Esophagus mucosa (tissue), 1 donor: ENCODE measurements at places on chromosomes 3 and 15.

DNA sequence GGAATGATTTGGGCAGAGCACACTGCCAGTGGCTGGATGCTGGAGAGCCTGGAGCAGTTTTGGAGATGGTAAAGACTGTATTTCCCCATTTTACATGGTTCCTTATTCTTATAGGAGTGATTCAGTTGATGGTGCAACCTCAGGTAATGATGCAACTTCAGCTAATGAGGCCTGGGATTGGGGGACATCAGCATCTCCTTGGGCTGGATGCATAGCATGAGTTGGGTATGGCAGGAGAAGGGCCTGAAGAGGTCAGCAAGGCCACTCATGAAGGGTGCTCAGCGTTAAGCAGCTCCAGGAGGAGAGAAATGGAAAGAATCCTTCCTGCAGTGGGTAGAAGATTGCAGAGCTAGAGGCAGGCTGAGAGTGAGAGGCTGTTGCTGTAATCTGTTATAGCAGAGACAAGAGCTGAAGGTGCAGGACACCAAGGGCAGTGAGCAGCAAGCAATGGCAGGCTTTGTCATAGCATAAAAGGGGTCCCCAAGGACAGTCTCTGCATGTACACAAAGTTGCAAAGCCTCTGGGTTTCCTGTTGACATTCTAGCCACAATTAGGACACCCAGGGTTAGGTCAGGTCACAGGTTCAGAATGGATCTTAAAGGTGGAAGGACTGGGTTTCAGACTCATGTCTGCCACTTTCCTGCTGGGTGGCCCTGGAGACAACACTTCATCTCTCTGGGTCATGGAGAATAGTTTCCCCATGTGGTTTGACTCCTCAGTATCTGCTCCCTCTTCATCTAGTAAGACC, 29.5 kb upstream of the SNRK start:
- ATAC-seq = no peak

DNA sequence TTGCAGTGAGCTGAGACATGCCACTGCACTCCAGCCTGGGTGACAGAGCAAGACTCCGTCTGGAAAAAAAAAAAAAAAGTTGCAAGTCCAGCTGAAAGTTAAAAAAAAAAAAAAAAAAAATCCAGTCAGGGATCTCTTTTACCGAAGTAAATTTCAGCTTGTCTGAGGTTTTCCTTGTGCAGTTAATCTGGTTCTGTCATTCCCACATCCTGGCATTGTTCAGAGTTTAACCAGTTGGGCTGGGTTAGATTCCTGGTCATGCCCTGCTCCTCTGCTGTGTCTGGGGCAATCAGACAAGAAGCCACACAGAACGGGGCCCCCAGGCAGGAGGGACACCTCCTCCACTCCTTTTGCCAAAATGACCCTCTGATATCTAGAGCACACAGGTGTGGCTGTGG, 84.1 kb upstream of the KLHL25 start:
- peak; percentile 60 for ATAC-seq

DNA sequence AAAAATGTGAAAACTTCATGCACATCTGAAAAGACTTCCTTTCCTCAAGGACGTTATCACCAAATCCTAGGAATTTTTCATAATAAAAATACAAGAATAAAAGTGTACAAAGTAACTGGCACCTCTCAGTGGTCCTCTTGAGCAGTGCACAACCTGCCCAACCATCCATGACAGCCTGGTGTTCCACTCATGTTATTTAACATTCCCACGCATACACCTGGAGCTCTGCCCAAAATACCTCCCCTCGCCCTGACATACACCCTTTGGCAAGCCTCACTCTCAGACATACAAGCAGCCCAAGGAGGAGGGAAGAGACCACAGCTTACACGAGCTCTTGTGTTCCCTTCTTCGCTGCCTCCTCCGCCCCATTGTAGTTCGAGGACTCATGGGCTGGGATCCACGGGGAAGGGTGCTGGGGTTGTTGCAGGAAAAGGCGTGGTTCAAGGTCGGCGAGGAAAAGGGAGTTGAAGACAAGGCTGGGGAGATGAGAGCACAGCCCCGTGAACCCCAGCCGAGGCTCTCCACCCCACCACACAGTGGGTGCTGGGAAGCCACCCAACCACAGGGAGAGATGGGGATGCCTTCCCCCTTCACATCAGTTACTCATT, 23.3 kb downstream of the GRIP2 start:
- ATAC-seq = no peak

DNA sequence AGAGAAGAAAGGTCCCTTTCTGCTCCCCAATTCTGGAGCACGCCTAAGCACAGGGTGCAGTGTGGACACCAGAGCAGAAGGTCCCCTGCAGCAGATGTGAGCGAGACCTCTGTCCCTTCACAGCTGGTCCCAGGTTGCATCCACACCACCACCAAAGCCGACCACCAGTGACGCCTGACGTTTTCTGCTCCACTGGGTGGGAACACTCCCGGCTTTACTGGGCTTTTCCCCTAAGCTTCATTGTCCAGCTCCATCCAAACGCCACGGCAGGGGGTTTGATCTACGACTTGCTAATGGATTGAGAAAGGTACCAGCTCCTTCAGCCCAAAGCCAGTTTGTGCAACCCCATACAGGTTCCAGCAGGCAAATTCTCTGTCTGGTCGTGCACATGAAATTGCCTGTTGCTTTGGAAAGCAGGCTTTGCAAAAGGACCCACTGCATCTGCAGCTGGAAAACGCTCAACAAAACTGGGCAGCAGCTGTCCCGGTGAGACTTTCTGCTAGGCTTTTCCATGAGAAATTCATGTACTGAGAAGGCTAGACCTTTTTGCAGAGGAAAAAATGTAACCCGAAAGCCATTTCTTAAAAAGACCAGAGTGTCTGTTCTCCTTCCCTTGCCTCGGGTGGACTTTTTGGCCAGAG, 31.1 kb downstream of the ADAMTS17 start:
- ATAC-seq = peak; percentile 35

DNA sequence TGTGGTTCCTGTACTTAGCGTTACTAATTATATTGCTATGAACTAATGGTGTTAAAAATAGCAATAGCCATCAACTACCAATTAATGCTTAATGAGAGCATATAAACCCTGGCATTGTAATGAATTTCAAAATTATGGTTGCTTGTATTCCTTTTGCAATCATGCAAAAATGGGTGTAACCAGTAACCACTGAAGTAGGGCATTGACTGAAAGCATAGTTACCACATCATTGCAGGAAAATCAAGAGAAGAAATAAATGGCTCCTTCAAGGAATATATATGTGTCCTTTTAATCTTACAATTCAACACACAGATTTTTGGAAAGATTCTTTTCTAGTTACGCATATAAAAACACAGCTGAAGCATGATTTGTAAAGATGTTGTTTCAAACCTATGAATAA, 328.3 kb upstream of the AGTR1 start:
- no peak for ATAC-seq

DNA sequence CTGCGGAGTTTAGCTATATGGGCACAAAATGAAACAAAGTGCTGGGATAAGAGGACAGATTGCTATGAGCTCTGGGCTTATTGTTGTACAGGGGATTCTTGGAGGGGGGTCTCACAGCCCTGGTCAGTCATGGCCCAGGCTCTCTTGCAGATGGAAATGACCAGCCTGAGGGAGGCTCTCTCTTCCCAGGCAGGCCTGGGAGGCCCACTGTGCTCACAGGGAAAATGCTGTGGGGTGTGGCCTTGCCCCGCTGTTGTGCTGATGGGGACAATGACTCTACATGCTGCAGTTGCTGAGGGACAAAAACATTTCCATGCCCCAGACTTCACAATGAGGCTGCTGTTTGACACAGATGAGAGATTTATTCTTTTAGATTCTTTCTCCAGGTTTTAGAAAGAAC, 202.2 kb downstream of the KLF13 start:
- ATAC-seq = no peak

- ATAC-seq = no peak
These were observed 1.0 kb upstream of the HTR3D start for GRCh38 chr3:184030536-184030935.

DNA sequence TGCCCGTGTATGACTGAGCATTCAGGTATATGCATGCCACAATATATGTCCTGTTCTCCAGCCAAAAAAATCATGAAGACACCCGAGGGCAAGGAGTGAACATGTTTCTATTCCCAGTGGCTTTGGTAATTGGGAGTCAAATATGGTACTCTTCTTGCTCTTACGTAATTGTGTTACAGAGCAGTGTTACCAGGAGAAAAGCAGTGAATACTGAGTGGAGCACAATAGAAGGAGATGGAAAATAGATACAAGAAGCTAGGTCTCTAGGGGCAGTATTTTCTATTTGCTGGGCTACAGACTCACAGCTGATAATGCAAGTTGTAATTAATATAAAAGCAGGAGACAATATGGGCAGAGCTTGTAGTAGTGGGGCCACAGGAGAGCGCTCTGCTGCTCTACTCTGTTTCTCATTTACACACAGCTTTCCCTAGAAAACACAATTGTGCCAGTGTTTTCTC, 13.2 kb downstream of the MEIS2 start:
- peak; percentile 67 for ATAC-seq

GRCh38 chr15:95325763-95326404, 1004.6 kb upstream of the NR2F2 start:
- ATAC-seq = no peak

DNA sequence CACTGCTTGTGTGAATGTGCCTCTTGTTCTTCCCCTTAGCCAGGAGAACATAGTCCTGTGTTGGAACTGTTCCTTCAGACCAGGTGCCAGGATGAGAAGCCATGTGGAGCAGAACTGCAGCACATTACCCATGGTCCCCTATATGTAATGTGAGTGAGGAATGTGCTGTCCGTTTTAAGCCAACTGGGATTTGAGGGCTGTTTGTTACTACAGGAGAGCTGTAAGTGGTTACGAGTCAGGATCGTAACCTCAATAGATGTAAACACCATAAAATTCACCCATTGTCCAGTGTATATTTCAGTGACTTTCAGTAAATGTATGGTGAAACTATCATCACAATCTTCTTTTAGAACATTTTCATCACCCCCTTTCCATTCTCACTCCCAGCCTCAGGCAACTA, 10.1 kb upstream of the SCAP start:
- ATAC-seq = no peak

- ATAC-seq = no peak
These were observed 38.3 kb upstream of the AGBL1 start for GRCh38 chr15:86041399-86041798.

GRCh38 chr3:177107461-177108239, 89.6 kb downstream of the TBL1XR1 start:
- ATAC-seq = no peak

DNA sequence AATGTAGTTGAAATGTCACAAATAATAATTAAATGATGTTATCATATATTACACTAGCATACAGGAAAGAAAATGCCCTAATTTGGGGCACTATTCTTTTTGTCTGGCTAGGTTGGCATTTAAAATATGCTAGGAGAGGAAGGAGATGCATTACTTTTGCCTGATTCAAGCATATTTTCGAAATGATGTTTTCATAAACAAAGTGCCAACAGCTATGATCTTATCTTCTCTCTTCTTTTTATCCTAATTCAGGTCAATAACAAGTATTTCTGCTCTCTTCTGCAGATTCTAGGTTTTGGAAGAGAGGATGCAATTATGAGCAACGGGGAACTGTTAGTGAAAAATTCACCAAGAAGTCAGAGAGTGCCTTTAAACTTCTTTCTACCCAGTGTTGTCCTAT, 55.8 kb upstream of the NR2F2 start:
- no peak for ATAC-seq

- ATAC-seq = no peak
These were observed 486.0 kb upstream of the AGTR1 start for GRCh38 chr3:148211725-148212124.

GRCh38 chr3:78096488-78097255, 1056.8 kb downstream of the ROBO2 start:
- ATAC-seq = no peak

DNA sequence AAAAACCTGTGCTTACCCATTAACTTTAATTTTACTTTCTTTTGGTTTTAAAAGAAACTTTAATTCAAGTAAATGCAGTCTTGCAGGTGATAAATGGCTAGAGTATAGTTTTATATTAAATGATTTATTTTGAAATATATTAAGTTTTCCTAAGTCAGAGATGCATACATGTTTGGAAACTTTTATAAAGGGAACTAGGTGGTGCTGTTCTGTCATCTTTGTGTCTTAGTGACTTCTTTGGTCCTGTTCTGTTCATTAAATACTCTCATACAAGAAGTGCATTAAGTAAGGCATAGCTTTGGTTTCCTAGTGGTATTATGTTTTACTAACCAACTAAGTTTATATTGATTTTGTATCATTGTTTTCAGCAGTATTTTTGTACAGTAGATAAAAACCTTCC, 15.6 kb downstream of the CADM2 start:
- ATAC-seq = no peak

DNA sequence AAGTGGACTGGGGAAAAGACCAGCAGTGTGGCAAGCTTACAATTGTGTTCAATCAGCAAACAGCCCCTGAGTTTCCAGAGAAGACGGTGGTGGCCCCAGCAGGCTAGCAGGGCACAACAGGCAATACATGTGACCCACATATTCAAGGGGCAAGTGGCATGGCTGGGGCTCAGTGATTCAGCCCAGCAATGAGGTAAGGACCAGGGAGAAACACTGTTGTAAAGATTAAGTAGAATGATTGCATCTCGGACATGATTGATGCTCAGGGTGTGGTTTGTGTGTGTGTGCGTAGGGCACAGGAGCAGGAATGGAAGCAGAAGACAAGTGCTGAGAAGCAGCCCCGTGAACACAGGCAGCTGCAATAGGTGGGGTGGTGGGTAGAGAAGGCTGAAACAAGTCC, 37.9 kb downstream of the KLHL6 start:
- ATAC-seq = no peak

- ATAC-seq = no peak
These were observed 35.2 kb downstream of the TGFBR2 start for GRCh38 chr3:30641416-30642251.

- no peak for ATAC-seq
These were observed 58.6 kb downstream of the WWTR1 start for GRCh38 chr3:149599236-149599635.

- no peak for ATAC-seq
These were observed 1040.8 kb upstream of the SEMA6D start for GRCh38 chr15:46676233-46677206.

DNA sequence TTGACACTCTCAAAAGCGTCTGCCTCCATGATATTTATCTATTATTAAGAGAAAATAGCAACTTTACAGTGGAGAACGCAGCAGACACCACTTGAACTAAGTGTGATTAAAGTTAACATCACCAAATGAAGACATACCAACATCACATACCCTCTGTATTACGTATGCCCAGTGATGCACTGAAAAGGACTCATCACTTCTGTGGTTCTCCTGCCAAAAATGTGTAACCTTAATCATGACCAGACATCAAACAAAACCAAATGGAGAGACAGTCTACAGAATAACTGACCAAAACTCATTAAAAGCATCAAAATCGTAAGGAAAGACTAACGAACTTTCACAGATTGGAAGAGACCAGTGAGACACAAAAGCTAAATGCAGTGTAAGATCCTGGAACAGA, 103.2 kb downstream of the PPP2R3A start:
- no peak for ATAC-seq

GRCh38 chr15:60353245-60353920, 44.4 kb downstream of the ANXA2 start:
- peak; percentile 30 for ATAC-seq

GRCh38 chr3:126580746-126581145, 22.0 kb upstream of the C3orf22 start:
- no peak for ATAC-seq

- ATAC-seq = no peak
These were observed 833 bp upstream of the SLC22A13 start for GRCh38 chr3:38264779-38265178.

GRCh38 chr3:126509597-126510307, 7.8 kb downstream of the UROC1 start:
- ATAC-seq = peak; percentile 84
